ENCODE measurements at places on chromosomes 5 and 9.

DNA sequence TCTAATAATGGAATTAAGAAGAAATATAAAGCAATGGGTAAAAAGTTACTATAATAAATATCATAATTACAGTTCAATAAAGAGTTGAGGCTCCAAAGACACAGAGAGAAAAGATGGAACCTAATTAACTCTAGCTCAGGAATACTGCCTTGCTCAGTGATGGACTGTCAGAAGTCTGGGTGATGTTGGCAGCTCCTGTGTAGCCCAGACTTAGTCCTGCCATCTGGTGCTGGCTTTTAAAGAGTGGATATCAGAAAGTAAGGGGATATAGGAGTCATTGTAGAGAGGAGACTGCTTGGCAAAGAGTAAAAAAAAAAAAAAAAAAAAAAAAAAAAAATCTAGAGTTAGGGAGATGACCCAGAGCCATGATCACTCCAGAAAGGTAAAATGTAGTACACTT, 551.9 kb upstream of the DMAC1 start:
- DNase-seq, result no peak

DNA sequence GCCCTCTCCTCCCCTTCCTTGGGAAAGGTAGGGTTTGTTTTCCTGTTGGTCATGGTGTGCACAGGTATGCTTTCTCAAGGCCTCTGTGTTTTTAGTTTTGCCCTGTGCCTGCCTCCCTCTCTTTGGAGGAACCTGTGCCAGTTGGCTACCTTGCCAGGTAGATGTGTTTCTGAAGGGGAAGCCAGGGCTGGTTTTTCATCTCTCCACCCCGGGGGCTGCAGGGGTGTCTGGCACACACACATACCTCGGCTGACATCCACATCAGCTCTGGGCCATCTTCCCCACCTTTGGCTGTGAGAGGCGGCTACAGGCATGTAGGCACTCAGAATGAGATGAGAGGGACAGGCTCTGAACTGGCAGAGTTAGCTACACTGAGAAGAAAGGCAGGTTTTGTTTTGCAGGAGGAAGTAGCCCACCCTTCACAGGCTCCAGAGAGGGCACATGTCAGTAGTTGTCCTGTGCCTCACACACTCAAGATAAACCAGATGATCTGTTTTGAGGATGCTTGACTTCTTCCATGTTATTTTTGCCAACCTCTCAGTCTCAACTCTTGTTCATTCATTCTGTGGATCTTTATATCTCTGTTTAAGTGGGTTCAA, 9.7 kb downstream of the RGMB start:
- no peak for DNase-seq

- DNase-seq, result peak; percentile 90
These were observed at the start of gene TRIM32 for GRCh38 chr9:116687074-116687753. TSS of gene TRIM32 (plus strand) at chr9:116687305. CDS start at chr9:116697743, 10,438 bp downstream.

DNA sequence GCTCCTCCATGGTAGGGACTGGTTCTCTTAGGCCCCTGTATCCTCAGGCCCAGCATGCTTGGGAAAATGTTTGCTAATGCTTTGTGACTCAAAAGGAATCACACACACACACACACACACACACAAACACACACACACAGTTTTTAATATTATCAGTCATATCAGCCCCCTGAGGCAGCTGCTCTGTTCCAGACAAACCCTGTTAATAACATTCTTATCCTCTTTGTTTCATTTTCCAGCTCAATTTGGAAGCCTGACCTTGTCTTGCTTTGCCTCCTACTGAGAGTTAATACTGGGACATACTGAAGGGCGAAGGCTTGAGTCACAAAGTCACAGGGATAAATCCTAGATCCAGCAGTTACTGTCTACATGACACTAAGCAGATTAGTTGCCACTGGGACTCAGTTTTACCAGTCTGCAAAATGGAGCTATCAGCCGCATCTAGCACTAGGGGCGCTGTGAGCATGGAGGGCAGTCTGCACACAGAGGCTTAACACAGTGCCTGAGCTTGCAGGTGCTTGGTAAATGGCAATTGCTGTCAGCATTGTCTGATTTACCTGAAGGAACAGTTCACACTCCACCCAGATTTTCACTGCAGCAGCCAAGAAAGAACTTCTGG, 37.1 kb upstream of the KCNMB1 start:
- DNase-seq, result no peak

DNA sequence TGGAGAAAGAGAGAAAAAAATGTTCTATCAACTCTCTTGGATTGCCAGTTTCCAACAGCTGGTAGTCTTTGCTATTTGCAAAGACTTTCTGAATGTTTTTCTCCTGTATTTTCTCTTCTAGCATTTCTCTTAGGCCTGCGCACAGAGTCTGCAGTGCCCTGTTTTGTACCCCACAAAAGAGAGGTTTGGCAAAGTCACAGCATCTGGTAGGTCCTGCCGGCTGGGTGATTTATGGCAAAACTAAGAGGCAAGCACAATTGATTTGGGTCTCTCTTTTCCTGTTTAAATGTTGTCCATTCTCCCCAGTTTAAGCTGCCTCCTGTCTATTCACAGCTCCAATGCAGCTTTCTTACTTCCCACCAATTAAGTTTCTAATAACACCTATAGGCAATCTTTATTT, 193.9 kb downstream of the TRPM3 start:
- no peak for DNase-seq

- no peak for DNase-seq
These were observed 38.2 kb downstream of the WDR70 start for GRCh38 chr5:37417347-37417746.

DNA sequence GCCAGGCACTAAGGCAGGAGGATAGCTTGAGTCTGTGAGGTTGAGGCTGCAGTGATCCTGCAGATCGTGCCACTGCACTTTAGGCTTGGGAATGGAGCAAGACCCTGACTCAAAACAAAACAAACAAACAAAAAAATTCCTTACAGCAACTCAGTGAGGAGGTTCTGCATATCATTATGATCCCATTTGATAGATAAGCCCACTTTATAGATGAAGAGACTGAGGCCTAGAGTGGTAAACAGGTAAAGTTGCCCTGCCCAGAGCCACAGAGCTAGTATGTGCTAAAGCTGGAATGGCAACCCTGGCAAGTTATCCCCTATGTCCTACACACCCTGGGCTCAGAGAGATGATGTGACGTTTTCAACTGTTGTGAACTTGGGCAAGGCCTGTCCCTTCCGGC, 7.2 kb downstream of the AIF1L start:
- no peak for DNase-seq

- DNase-seq, result no peak
These were observed 53.9 kb downstream of the ZCCHC7 start for GRCh38 chr9:37174247-37174646.

GRCh38 chr9:21684231-21684630, 118.2 kb upstream of the MTAP start:
- DNase-seq, result no peak

Data from stimulated activated CD8-positive, alpha-beta memory T cell treated with anti-CD3 and anti-CD28 coated beads, Interleukin-4, amount 100 ng/mL, for 1 hour (primary cell).